ENCODE measurements at places on chromosomes 1 and 21. TPM values are rescaled to one million over a fixed set of nuclear protein-coding genes. Genes with fewer than 3 reads are reported as not detected.

FAM78B gene
- total RNA-seq: 0.32 TPM

TNFSF4 gene
- total RNA-seq: 3.1 TPM

SPATA45 gene
- total RNA-seq: 2.9 TPM

DNA sequence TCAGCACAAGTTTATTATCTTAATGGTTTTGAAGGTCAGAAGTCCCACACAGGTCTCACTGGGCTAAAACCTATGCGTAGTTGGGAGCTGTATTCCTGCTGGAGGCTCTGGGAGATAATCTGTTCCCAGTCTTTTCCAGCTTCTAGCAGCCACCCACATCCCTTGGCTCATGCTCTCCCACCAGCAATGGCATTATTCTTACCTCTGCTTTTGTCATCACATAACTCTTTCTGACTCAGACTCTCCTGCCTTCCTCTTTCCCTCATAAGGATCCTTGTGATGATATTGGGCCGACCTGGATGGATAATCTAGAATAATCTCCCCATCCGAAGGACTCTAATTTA, 122.2 kb upstream of the PRDX6 start:
- H3K27me3 ChIP-seq: no peaks in the 10 kb centered on the region
- H3K4me1 ChIP-seq: no peaks in the 10 kb centered on the region
- no peaks in the 10 kb centered on the region for H3K36me3 ChIP-seq
- no peak overlapping the region for H3K27ac ChIP-seq
- DNase-seq: no peak

- no peaks in the 10 kb centered on the region for H3K36me3 ChIP-seq
- H3K27me3 ChIP-seq: no peaks in the 10 kb centered on the region
- H3K4me1 ChIP-seq: peaks cover 6% of the 10 kb centered on the region
- no peak overlapping the region for H3K4me3 ChIP-seq
These were observed 17.6 kb upstream of the NID1 start for GRCh38 chr1:236082526-236082925.

DNA sequence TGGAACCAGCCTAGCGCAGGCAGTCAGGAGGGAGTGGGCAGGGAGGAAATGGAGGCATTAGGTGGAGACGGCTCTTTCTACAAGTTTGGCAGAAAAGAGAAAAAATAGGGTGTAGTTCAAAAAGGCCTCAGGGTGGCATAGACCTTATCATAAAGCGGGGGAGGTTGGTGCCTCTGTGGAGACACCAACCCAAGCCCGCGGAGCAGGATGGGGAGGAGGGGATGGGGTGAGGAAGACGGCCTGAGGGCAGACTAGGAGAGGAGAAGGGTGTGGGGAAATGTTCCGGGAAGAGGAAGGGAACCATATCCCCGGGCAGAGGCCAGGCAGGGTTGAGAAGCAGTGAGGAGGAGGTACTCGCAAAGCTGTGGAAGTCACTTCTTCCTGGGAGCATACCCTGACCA, 17.4 kb upstream of the SHE start:
- H3K27me3 ChIP-seq: no peaks in the 10 kb centered on the region
- H3K4me3 ChIP-seq: no peak overlapping the region
- DNase-seq: no peak
- no peak overlapping the region for H3K27ac ChIP-seq
- no peaks in the 10 kb centered on the region for H3K36me3 ChIP-seq

DNA sequence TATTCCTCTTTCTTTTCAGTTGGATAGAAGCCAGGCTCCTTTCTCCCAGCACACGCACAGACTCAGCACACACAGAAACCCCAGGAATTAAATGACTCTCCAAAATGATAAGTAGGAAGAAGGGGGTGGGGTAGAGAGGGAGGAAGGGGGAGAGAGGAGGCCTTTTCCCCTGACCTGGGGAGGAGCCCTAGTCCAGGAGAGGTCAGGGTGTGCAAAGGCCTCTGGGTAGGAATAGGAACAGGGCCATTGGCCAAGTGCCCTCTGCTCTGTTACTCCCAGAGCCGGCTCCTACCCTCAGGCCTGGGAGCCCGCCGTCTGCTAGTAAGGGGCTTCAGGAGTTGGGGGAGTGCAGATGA, 35.6 kb upstream of the PUM1 start:
- peak; percentile 81 for DNase-seq
- H3K27me3 ChIP-seq: no peaks in the 10 kb centered on the region
- no peaks in the 10 kb centered on the region for H3K36me3 ChIP-seq
- H3K4me3 ChIP-seq: no peak overlapping the region
- H3K27ac ChIP-seq: peak overlapping the region; percentile 64

- peaks cover 3% of the 10 kb centered on the region for H3K27me3 ChIP-seq
- DNase-seq: no peak
- no peak overlapping the region for H3K27ac ChIP-seq
- H3K4me3 ChIP-seq: no peak overlapping the region
These were observed 89.3 kb downstream of the ZNF648 start for GRCh38 chr1:181972256-181972655.

GRCh38 chr1:175078629-175079028, 11.0 kb downstream of the TNN start:
- DNase-seq: no peak
- H3K4me1 ChIP-seq: no peaks in the 10 kb centered on the region
- no peak overlapping the region for H3K4me3 ChIP-seq
- no peaks in the 10 kb centered on the region for H3K27me3 ChIP-seq

GRCh38 chr21:34737115-34737514, 68.3 kb downstream of the CLIC6 start:
- H3K27ac ChIP-seq: no peak overlapping the region
- no peak for DNase-seq
- H3K4me3 ChIP-seq: no peak overlapping the region
- H3K36me3 ChIP-seq: no peaks in the 10 kb centered on the region
- no peaks in the 10 kb centered on the region for H3K4me1 ChIP-seq
- peaks cover 54% of the 10 kb centered on the region for H3K27me3 ChIP-seq

DNA sequence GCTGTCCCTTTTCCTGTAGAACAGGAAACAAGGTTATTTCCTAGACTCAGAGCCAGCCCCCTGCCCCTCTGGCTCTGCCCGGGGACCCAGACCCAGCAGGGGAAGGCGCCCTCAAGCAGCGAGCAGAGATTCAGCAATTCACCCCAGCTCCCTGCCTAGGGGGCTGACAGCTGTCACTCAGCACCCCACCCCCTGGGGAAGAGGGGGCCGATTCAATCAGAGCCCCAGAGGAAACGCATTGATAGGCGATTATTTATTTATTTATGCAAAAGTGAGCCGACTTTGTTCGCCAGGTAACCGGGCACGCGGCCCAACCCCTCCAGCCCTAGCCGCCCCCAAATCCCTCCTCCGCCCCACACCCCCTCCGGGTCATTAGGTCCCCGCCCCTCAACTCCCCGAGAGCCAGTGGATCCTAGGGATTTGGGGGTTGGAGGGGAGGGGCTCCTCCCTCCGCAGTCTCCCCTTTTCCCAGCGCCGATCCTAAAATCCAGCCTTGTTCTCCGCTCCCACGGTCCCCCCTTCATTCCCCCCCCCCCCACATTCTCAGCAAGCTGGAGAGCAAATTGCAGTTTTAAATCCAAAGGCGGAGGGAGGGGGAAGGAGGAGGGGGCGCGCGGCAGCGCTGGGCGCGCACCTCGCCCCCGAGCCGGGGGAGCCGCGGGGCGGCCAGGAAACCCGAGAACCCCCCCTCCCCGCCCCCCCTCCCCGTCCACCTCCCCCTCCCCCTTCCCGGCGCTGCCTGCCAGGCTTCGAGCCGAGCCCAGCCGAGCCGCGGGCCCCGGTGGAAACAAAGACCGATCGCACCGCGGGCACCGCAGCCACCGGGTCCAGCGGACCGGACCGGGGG, 1.3 kb downstream of the AHDC1 start:
- H3K27ac ChIP-seq: peak overlapping the region; percentile 90
- H3K27me3 ChIP-seq: no peaks in the 10 kb centered on the region
- peak; percentile 58 for DNase-seq
- H3K36me3 ChIP-seq: no peaks in the 10 kb centered on the region

DNA sequence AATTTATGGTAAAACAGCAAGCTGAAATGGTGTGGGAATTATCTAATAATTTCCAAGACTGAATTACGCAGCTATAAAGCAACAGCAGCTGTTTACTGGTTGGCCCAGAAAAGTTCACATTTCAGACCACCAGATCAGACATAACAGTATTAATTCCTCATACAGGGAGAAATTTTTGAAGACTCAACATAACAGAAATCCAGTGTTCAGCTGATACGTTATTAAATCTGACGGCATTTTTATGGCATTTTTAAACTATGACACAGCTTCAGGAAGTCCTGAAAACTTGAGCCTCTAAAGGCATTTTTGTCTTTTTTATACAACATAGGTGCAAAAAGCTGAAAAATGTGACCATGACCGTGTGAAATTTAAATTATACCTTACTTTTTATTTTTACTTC, 91.2 kb downstream of the APP start:
- DNase-seq: no peak
- H3K27ac ChIP-seq: no peak overlapping the region
- no peaks in the 10 kb centered on the region for H3K36me3 ChIP-seq
- H3K27me3 ChIP-seq: no peaks in the 10 kb centered on the region

- no peak overlapping the region for H3K4me3 ChIP-seq
- no peaks in the 10 kb centered on the region for H3K27me3 ChIP-seq
- no peaks in the 10 kb centered on the region for H3K36me3 ChIP-seq
- no peak for DNase-seq
These were observed 456.4 kb upstream of the DEPDC1 start for GRCh38 chr1:68953311-68953710.

DNA sequence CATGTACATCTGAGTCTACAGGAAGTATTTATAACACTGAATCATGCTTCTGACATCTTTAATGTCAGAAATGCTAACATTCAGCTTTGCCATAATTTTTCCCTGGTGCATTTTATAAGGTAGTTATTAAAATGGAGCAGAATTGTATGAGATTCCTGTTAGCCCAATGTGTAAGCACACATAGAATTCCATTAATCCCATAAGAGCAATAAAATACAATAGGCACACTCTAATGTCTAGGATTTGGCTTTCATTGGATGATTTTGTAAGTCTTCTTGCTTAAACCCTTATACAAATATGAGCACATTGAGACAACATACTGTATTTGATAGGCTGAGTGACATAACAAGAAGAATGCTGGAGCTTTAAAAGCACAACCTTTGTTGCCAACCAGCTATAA, 256.4 kb downstream of the HMCN1 start:
- H3K36me3 ChIP-seq: peaks cover 13% of the 10 kb centered on the region
- DNase-seq: no peak
- no peak overlapping the region for H3K4me3 ChIP-seq
- H3K27me3 ChIP-seq: no peaks in the 10 kb centered on the region
- H3K4me1 ChIP-seq: no peaks in the 10 kb centered on the region

DNA sequence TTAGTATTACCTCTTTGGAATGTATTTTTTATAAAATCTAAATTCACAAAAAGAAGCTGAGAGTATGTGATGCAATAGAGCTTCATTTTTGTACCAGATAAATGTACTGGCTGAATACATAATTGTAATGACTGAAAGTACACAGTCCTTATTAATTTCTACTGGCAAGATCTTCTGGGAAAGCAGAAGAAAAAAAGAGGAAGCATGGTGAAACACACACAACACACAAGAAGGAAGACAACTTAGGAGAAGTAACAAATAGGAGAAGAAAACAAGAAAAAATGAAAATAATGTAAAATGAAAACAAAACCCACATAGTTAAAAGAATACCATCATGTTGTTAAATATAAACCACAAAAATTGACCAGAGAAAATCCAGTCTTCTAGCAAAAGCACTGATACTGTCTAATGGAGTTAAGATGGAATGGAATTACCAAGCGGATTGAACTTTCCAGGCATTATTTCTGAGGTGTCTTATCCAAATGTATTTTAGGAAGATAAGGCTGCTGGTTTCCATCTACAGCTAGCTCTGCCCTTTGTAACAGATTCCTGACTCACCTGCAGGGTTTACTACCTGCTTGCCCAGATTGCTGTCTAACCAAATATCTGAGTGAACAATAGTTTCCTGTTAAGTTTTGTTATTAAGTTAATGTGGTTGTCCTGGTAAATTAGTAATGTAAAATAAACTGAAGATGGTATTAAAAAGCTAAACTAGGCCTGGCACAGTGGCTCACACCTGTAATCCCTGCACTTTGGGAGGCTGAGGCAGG, 4.5 kb upstream of the COP1 start:
- no peaks in the 10 kb centered on the region for H3K36me3 ChIP-seq
- no peak overlapping the region for H3K4me3 ChIP-seq
- no peak overlapping the region for H3K27ac ChIP-seq
